Thoracic aorta endothelial cell (primary cell): ENCODE measurements at places on chromosomes 5 and 9. TPM values are rescaled to one million over a fixed set of nuclear protein-coding genes. Genes with fewer than 3 reads are reported as not detected.

Gene LEAP2
- 0.50 and 0.53 TPM in 2 replicates for total RNA-seq

Gene SH3TC2
- total RNA-seq, result 8.8 and 9.0 TPM in 2 replicates

Gene CDX1
- total RNA-seq, result not detected in 2 replicates

Gene IFT74
- total RNA-seq, result 11.7 and 16.0 TPM in 2 replicates

Gene PCDHB2
- 0.66 and 0.72 TPM in 2 replicates for total RNA-seq

Gene CCL27
- not detected in 2 replicates for total RNA-seq

Gene ZBED3
- 3.8 and 4.7 TPM in 2 replicates for total RNA-seq

Gene GLIPR2
- 12.0 and 19.3 TPM in 2 replicates for total RNA-seq

Gene EDIL3
- total RNA-seq, result 5.3 and 5.7 TPM in 2 replicates

Gene ZFP2
- 0.22 and 0.27 TPM in 2 replicates for total RNA-seq

Gene SPATA31E1
- not detected in 2 replicates for total RNA-seq

Gene GADD45G
- total RNA-seq, result 0.29 and 0.53 TPM in 2 replicates

Gene IGIP
- 5.5 and 6.3 TPM in 2 replicates for total RNA-seq

Gene TEX48
- not detected in 2 replicates for total RNA-seq

Gene SPACA9
- 2.0 TPM in 2 replicates for total RNA-seq

Gene PCDHGA11
- total RNA-seq, result 12.5 and 13.6 TPM in 2 replicates

Gene C9
- total RNA-seq, result 0.07 and 0.13 TPM in 2 replicates

Gene FOXD4
- 0.14 and 0.27 TPM in 2 replicates for total RNA-seq

Gene SSBP2
- total RNA-seq, result 9.6 and 10.7 TPM in 2 replicates

Gene TENT4A
- 27.5 and 27.7 TPM in 2 replicates for total RNA-seq

Gene IRX4
- not detected in 2 replicates for total RNA-seq

Gene CHSY3
- total RNA-seq, result 2.7 and 3.3 TPM in 2 replicates

Gene PTPN3
- 0.40 and 0.50 TPM in 2 replicates for total RNA-seq

Gene MRRF
- total RNA-seq, result 54.3 and 58.4 TPM in 2 replicates

Gene WNT8A
- not detected in 2 replicates for total RNA-seq

Gene LRRC14B
- not detected in 2 replicates for total RNA-seq

Gene BTNL3
- total RNA-seq, result not detected in 2 replicates

Gene GRAMD2B
- 3.4 and 3.5 TPM in 2 replicates for total RNA-seq

Gene SNCB
- total RNA-seq, result 0.27 TPM in 1 of 2 replicates, not detected in the other

Gene OR13J1
- not detected in 2 replicates for total RNA-seq

Gene CTNND2
- total RNA-seq, result not detected in 2 replicates

Gene LCN6
- total RNA-seq, result not detected in 2 replicates
